Thymus (tissue), 14 donors: ENCODE measurements at places on chromosomes 3 and 15. TPM values are rescaled to one million over a fixed set of nuclear protein-coding genes. Genes with fewer than 3 reads are reported as not detected.

REC114 gene
- total RNA-seq = 0.09 TPM

GRK7 gene
- total RNA-seq = not detected

DNA sequence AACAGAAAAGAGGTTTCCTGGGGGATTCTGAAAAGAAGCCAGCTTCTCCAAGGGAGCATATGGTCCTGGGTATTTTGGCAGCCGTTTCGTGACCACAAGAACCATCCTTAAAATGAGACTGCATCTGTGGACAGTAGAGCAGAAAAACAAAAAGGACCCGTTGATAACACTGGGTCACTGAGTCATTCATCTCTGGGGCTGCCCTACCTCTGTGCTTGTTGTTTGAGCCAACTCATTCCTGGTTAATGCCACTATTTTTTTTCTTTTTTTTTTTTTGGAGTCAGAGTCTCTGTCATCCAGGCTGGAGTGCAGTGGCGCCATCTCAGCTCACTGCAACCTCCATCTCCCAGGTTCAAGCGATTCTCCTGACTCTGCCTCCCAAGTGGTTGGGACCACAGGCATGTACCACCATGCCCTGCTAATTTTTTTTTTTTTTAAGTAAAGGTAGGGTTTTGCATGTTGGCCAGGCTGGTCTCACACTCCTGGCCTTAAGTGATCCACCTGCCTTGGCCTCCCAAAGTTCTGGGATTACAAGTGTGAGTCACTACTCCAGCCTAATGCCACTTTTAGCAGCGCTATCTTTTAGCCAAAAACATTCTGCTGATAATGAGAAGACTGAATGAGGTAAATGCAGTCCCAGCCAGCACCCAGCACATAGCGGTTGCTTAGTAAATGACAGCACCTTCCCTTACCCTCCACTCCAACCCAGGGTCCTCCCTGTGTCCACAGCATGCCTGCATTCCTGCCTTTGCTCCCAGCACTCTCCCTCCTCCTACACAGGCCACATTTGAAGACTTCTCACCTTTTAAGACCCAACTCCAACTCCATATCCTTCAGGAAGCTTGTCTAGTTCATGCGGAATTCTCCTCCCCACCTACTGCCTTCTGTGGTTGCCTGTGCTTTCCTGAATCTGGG lies 9.1 kb upstream of the ISL2 start:
- no peak for DNase-seq

DNA sequence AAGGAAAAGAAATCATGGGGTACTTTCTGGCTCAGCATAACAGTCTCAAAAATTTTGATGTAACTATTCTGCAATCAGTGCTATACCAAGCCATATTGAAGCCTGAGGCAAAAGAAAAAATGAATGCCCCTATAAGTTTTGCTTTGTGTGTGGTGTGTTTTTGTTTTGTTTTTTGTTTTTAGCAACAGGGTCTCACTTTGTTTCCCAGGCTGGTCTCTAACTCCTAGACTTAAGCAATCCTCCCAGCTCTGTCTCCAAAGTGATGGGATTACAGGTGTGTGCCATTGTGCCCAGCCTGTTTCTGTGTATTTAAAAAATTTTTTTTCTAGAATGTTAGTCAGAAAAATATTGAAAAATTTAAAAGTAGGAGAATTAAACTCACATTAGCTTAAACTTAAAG lies 93.2 kb downstream of the ZNF280D start:
- no peak for DNase-seq

DNA sequence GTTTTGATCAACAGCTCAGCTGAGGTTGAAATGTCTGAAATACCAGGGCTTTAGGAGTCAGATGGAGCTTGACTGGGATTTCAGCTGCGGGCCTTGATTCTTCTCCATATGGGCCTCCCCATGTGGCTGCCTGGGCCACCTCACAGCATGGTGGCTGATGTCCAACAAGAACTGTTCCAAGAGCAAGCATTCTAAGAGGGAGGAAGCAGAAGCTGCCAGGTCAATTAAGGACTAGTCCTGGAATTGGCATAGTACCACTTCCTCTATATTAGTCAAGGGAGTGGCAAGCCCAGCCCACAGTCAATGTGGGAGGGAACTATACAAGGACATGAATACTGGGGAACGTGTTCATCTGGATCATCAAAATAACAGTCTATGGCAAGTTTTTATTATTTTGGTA lies 181.7 kb upstream of the ANKRD28 start:
- no peak for DNase-seq

DNA sequence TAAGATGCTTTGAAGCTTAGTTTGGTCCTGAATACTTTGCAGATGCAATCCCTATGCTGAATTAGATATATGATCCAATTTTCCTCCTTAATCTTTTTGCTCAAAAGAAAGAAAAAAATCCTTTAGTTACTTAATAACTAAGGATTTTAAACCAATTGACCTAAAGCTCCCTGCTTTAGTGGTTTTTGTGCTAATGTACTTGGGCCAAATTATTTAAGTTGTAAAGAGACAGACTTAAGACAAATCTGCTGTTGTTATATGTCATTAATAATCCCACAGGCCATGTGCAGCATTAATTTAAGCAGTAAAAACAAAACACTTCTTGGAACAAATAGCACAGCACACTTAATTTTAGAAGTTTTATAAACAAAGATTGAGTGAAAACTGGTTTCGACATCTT lies 776.1 kb upstream of the SEMA6D start:
- DNase-seq = no peak

GRCh38 chr3:149306751-149307434 lies 26.5 kb downstream of the TM4SF18 start:
- no peak for DNase-seq

DNA sequence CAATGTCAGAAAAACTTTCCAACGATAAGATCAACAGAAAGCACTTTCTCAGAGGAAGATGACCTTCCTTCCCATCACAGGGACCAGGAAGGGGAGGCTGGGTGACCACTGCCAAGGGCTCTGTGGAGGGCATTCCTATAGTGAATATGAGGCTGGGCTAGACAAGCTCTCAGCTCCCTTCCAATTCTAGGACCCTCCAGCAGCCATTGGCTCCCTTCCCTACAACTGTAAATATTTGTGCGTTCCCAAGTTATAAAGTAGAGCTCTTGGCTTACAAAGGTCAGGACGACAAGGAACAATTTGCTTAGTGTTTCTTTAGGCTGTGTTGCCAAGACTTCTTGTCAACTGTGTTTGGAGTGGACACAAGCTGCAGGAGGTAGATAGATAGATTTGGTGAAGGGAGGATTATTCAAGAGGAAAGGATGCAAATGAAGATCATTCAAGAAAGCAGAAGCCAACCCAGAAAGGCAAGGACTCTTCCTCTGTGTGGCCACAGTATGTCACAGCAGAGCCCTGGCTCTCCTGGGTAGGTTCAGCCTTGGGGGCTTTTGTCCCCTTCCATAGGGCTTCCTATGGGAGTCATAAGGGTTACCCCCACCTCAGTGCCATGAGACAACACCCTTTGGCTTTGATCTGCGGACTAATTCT lies 223.6 kb upstream of the TLE3 start:
- no peak for DNase-seq

- DNase-seq = peak; percentile 87
These were observed at the start of the genes NOP10 and NUTM1 for GRCh38 chr15:34342737-34343575. NOP10 (minus strand) TSS chr15:34343136; CDS start chr15:34343073, 63 bp downstream. NUTM1 (plus strand) TSS chr15:34343315; CDS start chr15:34343697, 382 bp downstream.

GRCh38 chr3:188383748-188384147 lies 229.8 kb downstream of the LPP start:
- no peak for DNase-seq

DNA sequence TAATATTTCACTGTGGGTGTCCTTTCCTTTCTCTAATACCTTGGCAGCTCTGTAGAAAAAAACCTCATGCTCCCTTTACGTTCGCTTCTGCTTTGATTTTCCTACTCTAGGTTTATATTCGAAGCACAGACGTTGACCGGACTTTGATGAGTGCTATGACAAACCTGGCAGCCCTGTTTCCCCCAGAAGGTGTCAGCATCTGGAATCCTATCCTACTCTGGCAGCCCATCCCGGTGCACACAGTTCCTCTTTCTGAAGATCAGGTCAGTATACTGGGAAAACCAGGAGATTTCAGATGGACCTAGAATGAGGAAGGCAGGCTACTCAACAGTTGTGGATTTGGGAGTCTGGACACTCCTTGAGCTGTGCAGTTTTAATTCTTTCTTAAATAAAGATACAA lies 14.9 kb downstream of the ACP3 start:
- DNase-seq = no peak

GRCh38 chr3:66991459-66991858 lies 6.6 kb upstream of the KBTBD8 start:
- DNase-seq = no peak

DNA sequence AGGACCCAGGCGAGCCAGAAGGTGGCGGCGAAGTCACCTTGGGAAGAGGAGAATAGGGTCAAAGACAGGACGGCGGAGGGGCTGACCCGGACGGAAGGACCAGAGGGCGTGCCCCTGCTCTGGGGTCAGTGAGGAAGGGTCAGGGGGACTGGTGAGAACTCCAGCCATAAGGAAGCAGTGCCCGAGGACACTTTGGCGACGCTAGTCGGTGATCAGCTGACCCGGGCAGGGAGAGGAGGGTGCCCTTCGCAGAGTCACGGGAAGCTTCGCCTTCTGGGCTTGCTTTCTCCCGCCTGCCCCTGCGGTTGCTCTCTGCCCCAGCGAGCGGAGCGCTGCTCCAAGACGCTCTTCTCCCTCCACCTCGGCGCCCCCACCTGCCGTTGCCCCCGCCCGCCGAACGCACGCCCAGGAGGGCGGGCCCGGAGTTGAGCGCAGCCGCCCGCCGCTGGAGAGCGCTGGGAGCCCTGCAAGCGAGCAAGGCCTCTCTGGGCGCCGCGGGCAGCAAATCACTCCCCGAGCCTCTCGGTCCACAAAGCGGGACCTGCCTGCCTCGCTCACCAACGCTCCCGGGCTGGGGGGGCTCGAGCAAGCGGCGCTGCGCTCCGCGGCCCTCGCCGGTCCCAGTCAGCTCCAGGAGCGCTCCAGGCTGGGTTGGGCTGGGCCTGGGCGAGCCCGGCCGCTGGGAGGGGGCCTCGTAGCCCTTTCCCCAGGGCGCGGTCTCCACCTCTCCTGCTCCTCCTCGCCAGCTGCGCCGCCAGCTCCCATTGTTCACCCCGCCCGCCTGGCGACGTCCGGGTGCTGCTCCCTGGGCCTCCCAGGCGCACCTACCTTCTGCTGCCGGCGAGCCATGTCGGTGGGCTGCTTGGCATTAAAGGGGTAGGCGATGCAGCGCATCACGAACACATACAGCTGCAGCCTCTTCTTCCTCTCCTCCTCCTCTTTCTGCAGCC lies 1.2 kb downstream of the CADPS start:
- no peak for DNase-seq

DNA sequence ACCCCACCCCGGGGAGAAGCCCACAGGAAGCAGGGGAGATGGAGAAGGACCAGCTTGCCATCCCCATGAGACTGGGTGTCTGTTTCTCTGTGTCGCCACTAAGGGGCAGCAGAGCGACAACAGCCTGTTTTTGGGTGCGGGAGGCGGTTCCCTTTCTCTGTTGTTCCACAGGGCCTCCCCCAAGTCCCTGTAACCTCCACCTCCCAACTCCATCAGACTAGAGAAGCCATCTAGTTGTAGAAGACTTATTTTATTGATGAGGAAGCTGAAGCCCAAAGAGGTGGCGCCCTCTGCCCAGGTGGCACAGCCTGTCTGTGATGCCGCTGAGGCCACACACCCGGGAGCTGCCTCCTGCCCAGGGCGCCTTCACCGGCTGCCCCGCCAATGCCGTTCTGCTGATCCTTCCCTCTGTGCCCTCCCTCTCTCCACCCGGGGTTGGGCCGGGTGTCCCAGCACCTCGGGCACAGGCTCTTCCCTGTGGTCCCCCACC lies 3.9 kb upstream of the CCDC9B start:
- no peak for DNase-seq

GRCh38 chr3:151925876-151926275 lies 52.4 kb downstream of the SUCNR1 start:
- DNase-seq = no peak

DNA sequence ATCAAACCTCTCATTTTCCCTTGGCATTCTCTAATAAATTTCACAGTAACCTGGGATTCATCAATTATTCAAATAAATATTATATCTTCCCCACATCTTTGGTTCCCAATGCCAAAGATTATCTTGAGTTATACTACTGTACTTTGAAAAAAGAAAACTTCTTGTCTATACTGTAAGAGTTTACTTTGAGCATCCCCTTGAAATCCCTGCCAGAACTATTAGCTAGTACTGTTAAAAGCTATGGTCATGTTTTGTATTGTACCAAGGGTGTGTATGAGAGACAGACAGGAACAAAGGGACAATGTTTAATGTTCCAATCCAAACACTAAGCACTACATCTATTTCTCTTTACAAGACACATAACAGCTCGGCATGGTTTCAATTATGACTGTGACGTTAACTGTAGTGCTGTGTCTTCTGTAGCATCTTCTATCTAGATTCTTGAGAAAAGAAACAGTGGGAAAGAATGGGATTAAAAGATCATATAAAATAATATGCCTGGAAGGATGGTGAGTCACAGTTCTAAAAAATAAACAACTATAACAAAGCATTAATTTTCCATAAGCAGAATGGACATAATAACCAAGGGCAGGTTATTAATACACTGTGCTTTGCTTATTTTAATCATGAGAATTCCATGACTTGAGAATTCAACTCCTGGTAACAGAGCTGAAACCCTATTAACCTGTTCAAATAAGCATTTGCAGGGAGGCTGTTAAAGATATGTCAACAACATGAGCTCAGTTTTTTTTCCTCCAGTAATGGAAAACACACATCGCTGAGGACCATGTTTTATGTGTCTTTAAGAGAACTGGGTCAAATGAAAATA lies 71.1 kb downstream of the ALDH1A2 start:
- DNase-seq = no peak

GRCh38 chr15:48333540-48333939 lies 2.3 kb downstream of the DUT start:
- DNase-seq = no peak

GRCh38 chr3:183845090-183845489 lies 19.7 kb upstream of the MAP6D1 start:
- DNase-seq = no peak

GRCh38 chr3:157311633-157312375 lies 124.8 kb upstream of the PTX3 start:
- no peak for DNase-seq

DNA sequence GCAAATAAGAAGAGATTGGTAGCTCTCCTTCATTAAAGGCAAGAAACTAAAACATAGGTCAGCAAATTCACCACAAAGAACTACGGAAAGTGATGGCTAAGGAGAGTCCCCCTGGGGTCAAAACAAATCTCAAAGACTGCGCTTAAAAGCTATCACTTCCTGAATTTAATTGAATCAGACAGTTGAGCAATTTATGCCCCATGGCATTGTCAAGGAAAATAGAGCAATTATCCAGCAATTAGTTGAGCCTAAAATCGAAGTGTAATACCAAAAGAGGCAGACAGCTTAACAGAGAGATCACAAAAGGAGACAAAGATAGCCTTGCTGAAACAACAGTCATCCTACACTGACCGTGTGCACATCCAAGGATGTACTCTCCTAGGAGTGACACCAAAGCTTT lies 74.4 kb upstream of the SCN10A start:
- DNase-seq = no peak
